ENCODE measurements at places on chromosomes 4 and X.

DNA sequence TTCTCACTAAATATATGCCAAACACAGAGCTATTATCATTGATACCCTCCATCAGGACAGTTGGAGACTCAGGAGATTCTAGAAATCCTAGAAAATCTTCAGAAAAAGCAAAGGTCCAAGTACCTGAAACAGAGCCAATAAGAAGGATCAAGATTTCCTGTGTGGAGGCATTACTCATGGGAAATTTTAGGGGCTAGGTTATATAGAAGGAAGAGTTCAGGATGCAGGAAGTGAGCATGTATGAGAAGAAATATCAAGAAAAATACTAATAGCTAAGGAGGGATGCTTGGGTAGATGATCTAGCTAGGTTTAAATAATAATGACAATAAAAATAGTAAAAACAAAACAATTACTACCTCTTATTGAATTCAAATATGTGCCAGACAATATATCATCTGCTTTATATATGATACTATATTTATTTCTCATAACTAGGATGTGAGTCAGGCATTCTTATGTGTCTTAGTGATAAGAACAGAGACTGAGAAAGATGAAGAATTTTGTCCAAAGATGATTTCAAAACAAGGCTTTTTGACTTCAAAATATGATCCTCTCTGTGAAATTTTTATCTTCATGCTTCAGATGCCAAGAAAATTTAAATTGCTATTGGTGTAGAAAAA lies 66.4 kb upstream of the HHIP start:
- DNase-seq, result no peak

DNA sequence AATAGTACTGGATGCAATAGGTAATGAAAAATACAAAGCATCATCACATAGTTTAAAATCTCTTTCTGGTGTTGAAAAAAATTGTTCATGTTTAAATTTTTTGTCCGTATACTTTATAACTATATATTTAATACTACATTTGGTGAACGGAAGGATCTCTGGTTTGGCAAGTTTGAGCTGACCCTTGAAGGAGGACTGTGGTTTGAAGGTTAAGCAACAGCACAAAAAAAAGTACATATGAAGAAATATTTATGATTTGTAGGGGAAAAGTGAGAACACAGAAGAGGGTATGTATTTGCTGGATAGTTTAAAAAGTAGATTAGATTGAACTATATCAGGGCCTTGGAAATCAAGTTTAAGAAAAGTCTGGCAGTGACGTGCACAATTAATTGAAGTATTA lies 13.3 kb downstream of the SRP72 start:
- DNase-seq, result no peak

- no peak for DNase-seq
Measured at GRCh38 chr4:121421594-121421993, 40.8 kb upstream of the QRFPR start.

GRCh38 chr4:8607603-8608481 lies 15.3 kb downstream of the CPZ start:
- DNase-seq, result peak; percentile 76

GRCh38 chr4:54189140-54189539 lies 40.0 kb upstream of the PDGFRA start:
- DNase-seq, result no peak

DNA sequence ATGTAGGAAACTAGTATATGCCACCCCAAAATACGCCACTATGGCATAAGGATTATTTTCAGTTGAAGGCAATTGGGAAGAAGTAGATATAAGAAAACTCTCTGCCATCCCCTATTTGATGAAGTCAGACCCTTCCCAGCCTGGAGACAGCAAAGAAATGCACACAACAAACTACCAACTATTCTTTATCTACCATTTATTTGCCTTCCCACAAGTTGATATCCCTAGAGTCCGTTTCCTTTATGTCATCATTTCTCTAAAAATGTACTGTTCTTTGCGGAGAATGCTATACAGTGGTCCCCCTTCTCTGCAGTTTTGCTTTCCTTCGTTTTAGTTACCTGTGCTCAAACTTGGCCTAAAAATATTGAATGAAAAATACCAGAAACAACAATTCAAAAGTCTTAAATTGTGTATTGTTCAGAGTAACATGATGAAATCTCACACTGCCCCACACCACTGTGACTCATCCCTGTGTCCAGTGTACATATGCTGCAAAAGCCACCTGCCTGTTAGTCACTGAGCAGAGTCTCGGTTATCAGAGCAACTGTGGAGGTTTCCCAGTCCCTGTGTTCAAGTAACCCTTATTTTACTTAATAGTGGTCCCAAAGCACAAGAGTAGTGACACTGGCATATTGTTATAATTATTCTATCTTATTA lies 152.3 kb downstream of the WDFY3 start:
- no peak for DNase-seq

DNA sequence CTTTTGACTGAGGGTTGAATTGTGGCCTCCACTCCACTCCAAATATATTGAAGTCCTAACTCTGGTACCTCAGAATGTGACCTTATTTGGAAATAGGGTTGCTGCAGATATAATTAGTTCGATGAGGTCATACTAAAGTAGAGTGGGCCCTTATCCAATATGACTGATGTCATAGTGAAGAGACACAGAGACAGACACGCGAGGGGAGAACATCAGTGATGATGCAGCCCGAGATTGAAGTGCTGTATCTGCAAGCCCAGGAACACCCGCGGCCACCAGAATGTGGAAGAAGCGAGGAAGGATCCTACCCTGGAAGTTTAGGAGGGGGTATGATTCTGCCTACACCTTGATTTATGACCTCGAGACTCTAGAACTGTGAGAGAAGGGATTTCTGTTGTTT lies 279.0 kb downstream of the ANKRD50 start:
- DNase-seq, result no peak

GRCh38 chr4:185761352-185762235 lies 50.4 kb downstream of the SORBS2 start:
- DNase-seq, result no peak

Data from germinal center (tissue), 1 donor.